ENCODE measurements at places on chromosomes 5 and 9.

DNA sequence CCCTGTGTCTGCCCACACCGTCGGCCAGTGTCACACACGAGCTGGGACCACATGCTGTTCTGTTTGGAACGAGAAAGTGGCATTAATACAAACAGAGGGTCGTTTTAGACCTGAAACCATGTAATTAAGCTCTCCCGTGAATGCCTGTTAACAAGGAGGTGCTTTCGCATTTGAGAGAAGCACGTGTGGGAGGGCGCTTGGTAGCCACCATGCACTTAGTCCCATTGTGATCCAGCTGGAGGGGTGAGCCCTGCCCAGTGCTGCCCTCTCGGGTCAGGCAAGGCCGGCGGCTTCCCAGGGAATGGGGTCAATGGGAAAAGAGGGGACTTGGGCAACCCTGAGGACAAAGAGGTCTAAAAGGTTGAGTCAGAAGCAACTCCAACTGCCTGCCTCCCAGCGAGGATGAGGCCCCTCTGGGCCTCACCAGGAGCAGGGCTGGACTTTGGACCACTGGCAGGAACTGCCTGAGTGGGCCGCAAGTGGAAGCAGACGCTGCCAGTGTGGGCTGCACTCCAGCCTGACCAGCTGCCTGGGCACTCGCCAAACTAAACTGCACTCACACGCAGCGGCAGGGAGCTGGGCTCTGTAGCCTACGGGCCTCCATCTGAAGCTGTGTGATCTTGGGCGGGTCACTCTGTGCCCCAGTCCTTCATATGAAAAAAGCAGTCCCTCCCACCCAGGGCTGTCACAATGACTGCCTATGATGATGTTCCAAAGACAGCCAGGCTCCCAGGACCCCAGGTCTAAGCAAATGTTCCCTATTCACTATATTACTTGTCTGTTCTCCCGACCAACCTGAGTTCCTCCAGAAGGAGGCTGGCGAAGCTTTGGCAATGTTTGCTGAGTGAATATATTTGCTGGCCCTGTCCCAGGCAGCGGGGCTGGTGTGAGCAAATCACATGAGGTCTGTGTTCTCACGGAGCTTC is 195.7 kb downstream of the CDK5RAP2 start:
- DNase-seq: no peak

DNA sequence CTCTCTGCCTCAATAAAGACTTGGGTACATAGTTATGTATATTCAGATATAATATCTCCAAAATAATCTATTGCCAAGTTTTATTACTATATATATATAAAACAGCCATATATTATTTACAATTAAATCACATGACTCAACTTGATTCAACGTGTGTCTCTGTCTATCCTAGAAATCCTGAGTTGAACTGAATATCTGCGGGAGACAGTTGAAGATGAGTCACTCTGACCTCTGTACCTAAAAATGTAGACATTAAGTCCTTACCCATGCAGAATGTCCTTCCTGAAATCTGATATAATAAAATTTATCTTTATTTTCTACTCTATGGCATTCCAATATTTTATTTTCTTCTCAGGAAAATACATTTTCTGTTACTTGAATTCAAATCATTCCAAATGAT is 218.2 kb upstream of the PRDM9 start:
- peak; percentile 41 for DNase-seq

- DNase-seq: no peak
Observed at GRCh38 chr5:90902651-90903386, 344.2 kb downstream of the ADGRV1 start.

GRCh38 chr5:118511846-118512245 is 476.5 kb downstream of the DTWD2 start:
- no peak for DNase-seq

- DNase-seq: no peak
Observed at GRCh38 chr9:94677929-94678328, 38.6 kb upstream of the FBP1 start.

DNA sequence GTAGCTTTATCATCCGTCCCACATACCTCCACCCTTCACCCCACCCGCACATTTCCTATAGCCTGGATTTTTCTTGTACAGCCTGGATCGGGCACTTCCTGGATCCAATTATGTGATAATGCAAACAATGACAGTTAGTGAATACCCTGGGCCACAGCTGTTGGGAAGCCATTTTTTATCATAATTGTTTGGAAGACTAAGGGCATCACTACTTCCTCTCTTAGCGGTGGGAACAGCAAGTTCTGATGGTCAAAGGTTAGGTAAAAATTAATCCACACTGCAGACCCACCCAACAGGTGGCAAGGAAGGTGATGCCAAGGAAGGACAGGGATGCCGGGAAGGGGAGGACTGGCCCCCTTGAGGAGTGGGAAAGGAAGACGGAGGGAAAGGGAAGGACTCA is 183.7 kb downstream of the SAXO1 start:
- DNase-seq: no peak

GRCh38 chr9:16143947-16144890 is 591.4 kb downstream of the CCDC171 start:
- DNase-seq: no peak

DNA sequence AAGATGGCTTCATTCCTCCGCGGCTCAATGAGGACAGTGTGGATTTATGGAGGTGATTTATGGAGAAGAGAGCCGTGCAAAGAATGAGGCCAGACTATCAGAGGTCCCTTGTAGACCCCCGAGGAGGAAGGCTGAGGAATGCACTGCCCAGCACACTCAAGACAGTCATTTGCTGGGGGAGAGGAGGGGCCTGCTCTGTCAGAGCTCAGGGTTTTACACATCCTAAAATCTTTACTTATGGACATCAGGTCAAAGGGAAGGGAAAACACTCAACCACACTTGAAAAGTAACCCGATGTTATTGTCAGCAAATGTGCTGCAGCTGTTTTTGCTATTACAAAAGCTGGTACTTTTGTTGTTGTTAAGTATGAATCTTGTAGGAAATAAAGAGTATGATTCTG is 289.5 kb downstream of the SLIT3 start:
- no peak for DNase-seq

GRCh38 chr9:114080773-114081440 is 2.8 kb upstream of the AMBP start:
- no peak for DNase-seq

- DNase-seq: no peak
Observed at GRCh38 chr5:15731699-15732098, 231.7 kb downstream of the FBXL7 start.

DNA sequence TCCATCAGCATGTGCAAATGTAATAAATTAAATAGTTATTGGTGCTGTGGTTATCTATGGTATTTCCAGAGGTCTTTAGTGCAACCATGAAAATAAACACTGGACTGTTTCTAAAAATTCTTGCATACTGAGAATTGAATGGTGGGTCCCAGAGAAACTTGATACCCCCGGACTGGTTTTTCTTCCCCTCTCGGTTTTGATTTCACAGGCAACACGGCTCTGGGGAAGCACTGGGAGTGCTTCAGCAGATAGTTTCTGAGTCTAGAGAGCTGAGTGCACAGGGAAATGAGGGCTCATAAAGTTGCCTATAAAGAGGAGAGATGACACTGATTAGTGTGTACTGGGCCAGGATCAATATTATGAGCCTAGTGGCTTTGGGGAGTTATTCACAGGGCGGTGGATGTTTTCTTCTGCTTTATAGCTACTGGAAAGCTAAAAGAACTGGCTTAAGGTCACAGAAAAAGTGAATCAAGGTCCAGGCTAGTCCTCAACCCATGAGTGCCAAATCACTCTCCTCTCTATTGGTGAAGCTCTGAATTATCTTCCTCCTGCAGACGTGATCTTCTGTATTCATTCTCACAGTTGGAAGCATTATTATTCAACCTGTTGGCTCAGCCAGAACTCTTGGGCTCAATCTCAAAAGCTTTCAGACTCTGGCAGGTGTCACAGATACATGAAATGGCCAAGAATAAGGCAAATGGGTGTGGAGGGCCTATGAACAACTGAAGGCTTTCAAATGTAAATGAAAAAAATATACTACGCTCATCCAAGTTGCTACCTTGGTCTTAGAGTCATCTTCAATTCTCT is 170.2 kb upstream of the HMHB1 start:
- DNase-seq: no peak

- DNase-seq: no peak
Observed at GRCh38 chr5:125150041-125150669, 403.7 kb upstream of the ZNF608 start.

GRCh38 chr5:108036482-108036881 is 345.4 kb downstream of the FBXL17 start:
- DNase-seq: no peak

DNA sequence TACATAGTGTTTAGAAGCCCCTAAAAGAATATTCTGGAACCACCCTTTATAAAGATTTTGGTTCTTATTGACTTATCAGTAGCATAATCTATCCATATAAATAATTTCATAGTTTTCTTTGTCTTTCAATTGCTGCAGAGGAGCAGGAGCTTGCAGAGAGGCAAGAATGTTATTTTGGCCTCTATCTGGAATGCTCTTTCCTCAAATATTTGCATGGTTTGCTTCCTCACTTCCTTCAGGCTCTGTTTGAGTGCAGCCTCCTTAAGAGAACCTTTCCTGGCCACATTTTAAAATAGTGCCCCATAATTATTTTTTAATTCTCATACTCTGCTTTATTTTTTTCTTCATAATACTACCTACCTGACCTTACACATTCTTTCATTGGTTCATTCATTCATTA is 1.5 kb downstream of the C5 start:
- no peak for DNase-seq

GRCh38 chr5:142164315-142164714 is 55.7 kb downstream of the NDFIP1 start:
- DNase-seq: no peak

- no peak for DNase-seq
Observed at GRCh38 chr9:4591123-4591500, 71.0 kb upstream of the PLPP6 start.
